ENCODE measurements at places on chromosomes 6 and 20.

- no peak for DNase-seq
These were observed 95.9 kb upstream of the COL21A1 start for GRCh38 chr6:56343295-56343694.

DNA sequence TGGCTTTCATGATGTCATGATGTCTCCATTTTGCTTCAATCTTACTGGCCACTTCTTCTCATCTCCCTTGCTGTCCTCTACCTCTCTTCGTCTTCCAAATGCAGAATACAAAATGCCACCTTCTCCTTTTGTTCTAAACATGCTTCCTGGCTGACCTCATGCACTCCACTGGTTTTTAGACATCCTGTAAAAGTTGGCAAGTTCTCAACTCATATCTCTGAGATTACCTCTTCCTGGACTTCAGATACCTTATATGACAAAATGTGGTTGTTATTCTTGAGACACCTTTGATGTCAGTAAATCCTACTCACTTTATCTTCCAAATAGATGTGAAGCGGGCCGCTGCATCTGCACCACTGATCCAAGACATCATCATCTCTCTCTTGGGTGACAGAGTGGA lies 212.7 kb upstream of the FOXA2 start:
- DNase-seq = no peak

GRCh38 chr6:86128130-86128814 lies 485.6 kb upstream of the SYNCRIP start:
- no peak for DNase-seq

- DNase-seq = no peak
These were observed 16.1 kb downstream of the ZC2HC1B start for GRCh38 chr6:143880412-143880811.

GRCh38 chr6:91436448-91436847 lies 849.6 kb upstream of the MAP3K7 start:
- DNase-seq = no peak

DNA sequence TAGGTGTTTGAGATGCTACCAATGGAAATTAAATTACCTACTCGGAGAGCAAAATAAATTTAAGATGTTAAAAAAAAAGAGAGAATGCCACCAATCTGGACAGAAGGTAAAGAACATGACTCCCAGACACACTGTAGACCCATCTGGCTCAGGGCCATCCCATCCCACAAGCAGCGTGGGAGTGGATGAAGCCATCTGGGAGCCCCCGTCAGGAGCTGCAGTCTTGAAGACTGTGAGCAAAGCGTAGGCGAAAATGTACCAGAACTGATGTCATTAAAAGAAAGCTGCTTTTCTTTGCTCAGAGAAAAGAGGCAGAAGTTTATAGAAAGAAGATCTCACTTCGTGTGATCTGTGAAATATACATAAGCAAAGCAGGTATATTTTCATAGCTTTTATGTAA lies 815.7 kb downstream of the QKI start:
- no peak for DNase-seq

DNA sequence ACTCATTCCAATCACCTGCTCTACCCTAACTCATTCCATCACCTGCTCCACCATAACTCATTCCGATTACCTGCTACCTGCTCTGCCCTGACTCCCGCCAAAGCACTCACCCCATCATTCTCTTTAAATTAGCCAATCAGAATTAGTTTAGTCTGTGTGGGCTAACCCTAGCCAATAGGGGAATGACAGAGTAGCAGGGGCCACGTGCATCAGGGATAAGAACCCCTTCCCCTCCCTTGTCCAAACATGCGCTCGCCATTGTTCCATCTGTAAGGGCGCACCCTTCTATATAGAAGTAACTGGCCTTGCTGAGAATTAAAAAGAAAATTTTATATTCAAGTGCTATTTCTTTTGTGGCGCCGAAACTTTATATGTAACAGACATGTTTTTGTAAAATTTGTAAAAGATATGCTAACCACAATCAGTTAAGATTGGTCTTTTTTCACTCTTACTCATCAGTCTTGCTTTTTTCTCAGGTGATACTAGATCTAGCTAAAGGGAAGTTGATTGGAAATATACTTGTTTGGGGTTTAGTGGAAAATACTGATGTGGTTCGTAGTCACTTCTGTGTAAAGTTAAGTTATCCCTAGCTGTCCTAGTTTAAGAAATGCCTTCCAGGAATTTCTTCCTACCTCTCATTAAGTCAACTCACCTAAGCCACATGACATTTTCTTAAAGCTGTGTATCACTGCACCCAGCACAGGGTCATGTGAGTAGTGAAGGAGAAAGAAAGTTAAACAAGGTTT lies 16.5 kb downstream of the RTN4IP1 start:
- DNase-seq = no peak

- no peak for DNase-seq
These were observed 327.2 kb upstream of the ZFP64 start for GRCh38 chr20:52518735-52519134.

- no peak for DNase-seq
These were observed 171.2 kb upstream of the SUPT3H start for GRCh38 chr6:45548657-45549515.

All from activated CD4-positive, alpha-beta T cell treated with anti-CD3 and anti-CD28 coated beads, Interleukin-2, amount 50 U/mL, for 24 hours (primary cell).